CD4-positive, alpha-beta memory T cell (primary cell): ENCODE measurements at places on chromosomes 3 and 15.

- DNase-seq: no peak
Measured at GRCh38 chr3:65348398-65348995, 660.7 kb upstream of the ADAMTS9 start.

DNA sequence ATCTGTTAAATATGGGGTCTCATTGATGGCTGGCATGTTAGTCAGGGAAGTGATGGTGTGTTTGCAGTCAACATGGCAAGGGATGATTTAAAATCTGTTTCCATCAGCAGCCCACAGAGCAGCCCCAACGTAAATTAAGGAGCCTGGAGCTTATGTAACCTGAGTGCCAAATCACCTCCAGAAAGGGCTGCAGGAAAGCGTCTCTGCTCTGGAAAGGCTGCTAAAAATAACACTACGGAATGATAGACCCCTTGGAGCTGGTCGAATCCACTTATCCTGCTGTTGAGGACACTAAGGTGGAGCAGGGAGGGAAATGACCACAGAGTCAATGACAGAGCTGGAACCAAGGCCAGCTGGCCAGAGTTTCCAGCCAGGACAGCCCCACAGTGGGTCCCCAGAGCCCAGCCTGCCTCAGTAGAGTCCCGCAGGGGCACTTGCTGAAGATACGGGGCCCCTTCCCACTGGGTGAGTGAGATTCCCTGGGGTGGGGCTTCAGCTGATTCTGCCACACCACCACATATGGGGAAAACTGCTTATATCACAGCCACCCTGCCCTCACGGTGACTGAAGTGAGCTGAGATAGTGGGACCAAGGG lies 63.5 kb downstream of the EPHB1 start:
- no peak for DNase-seq

DNA sequence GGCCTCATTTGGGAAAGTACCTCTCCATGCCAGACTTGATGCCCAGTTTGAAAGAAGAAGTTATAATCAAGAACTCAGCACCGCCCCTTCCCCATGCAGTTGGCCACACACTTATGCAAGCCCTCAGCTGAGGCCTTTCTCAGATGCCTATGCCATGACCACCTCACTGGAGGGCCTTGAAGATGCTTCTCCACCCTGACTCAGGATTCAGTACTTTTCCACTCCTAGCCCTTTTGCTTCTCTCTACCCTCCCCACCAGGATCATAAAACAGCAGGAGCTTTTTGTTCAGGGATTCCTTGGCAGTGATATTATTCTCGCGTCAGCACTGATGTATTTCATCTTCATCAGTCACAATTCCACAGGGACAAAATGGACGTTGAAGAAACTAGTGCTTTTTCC lies 313.5 kb downstream of the PYDC2 start:
- no peak for DNase-seq

- DNase-seq: no peak
Measured at GRCh38 chr3:8990266-8991215, 27.3 kb upstream of the RAD18 start.

DNA sequence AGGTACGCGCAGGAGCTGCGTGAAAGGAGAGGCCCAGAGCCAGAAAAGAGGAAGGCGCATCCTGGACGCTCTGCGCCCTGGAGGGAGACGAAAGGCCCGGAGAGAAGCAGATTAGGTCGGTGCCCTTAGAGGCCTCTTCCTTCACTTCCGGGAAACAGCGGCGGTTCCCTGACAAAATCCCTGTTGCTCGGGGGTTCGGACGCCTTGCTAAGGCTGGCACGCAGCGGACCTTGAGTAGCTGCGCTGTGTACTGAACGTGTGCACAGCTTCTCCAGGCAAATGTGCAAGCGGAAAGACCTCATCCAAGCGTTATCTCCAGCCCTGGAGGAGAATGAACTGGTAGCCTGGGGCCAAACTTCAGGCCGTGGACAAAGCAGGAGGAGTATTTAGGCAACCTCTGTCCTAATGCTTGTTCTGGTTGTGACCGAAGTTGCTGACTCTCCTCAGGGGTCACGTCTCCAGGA lies 3.0 kb upstream of the SOX14 start:
- no peak for DNase-seq

DNA sequence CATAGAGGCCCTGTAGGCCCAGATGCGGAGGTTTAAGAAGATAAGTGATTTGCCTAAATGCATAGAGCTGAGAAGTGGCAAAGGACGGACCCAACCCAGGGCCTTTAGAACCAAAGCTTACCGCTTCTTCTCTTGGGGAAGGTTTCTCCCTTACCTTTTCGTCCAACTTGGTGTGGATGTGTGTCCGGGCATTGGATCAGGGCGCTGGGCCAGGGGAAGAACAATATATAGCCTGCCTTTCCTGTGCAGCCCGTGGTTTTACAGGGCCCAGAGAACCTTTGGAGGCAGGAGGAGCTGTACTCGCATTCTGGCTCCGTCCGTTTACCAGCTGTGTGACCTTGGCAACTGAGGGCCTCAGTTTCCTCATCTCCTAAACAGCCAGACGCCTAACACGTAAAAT lies 686 bp upstream of the P3H2 start:
- DNase-seq: no peak

GRCh38 chr3:52773361-52774065 lies 2.8 kb upstream of the NEK4 start:
- DNase-seq: no peak
